GM23338 (cell line): ENCODE measurements at places on chromosomes 2 and 18. TPM values are rescaled to one million over a fixed set of nuclear protein-coding genes. Genes with fewer than 3 reads are reported as not detected.

The NCKAP1 gene
- total RNA-seq, result 157 and 179 TPM in 2 replicates

- no peak for DNase-seq
- no peaks in the 10 kb centered on the region for H3K36me3 ChIP-seq
- no peaks in the 10 kb centered on the region for H3K4me1 ChIP-seq
- no peak overlapping the region for H3K27ac ChIP-seq
Measured at GRCh38 chr2:144924827-144925226, 404.9 kb upstream of the ZEB2 start.

DNA sequence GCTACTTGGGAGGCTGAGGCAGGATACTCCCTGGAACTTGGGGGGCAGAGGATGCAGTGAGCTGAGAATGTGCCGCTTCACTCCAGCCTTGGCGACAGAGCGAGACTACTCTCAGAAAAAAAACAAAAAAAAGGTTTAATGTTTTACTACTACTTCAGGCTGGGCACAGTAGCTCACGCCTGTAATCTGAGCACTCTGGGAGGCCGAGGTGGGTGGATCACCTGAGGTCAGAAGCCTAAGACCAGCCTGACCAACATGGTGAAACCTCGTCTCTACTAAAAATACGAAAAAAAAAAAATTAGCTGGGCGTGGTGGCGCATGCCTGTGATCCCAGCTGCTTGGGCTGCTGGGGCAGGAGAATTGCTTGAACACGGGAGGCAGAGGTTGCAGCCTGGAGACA is 75.7 kb upstream of the ATIC start:
- H3K36me3 ChIP-seq, result no peaks in the 10 kb centered on the region
- no peak for DNase-seq
- H3K27me3 ChIP-seq, result no peaks in the 10 kb centered on the region
- no peaks in the 10 kb centered on the region for H3K4me1 ChIP-seq

- H3K36me3 ChIP-seq, result no peaks in the 10 kb centered on the region
- H3K27ac ChIP-seq, result no peak overlapping the region
- no peak overlapping the region for H3K4me3 ChIP-seq
- DNase-seq, result no peak
Measured at GRCh38 chr2:232319803-232320442, 58.6 kb upstream of the ALPP start.

The DOK6 gene
- total RNA-seq, result 0.35 and 0.42 TPM in 2 replicates

DNA sequence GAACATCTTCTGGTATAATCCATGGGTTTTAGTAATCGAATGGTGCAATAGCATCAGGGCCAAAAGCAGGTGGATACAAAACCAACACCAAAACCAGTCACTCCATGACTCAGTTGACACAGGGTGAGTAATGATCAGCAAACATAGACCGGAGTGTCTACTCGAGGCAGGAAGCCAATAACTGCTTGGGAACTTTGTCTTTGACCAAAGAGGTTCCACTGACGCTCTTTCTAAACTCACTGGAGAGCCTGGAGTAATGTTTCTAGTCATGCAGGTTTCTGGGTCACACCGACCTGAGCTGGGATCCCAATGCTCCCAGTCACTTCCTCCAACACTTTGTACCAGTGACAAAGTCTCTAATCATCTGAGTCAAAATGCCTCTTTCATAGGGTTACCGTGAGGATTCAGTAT is 30.9 kb downstream of the MREG start:
- H3K4me3 ChIP-seq, result no peak overlapping the region
- H3K27me3 ChIP-seq, result no peaks in the 10 kb centered on the region

- no peaks in the 10 kb centered on the region for H3K4me1 ChIP-seq
- no peak for DNase-seq
- peaks cover 14% of the 10 kb centered on the region; the same call in 1 of the 2 replicates for H3K36me3 ChIP-seq
- H3K27ac ChIP-seq, result no peak overlapping the region
- no peaks in the 10 kb centered on the region for H3K27me3 ChIP-seq
Measured at GRCh38 chr2:36277881-36278523, 77.6 kb upstream of the CRIM1 start.

The ARL6IP6 gene
- 43.5 and 65.4 TPM in 2 replicates for total RNA-seq

The NT5C1B gene
- total RNA-seq, result not detected in 2 replicates

The CYP27C1 gene
- total RNA-seq, result 2.9 and 3.0 TPM in 2 replicates

GRCh38 chr2:16328521-16329190 is 337.0 kb downstream of the CYRIA start:
- no peak for DNase-seq
- H3K4me1 ChIP-seq, result peaks cover 30% of the 10 kb centered on the region
- no peaks in the 10 kb centered on the region for H3K36me3 ChIP-seq
- no peak overlapping the region for H3K4me3 ChIP-seq
- peaks cover 8% of the 10 kb centered on the region; the same call in 1 of the 2 replicates for H3K27me3 ChIP-seq
- H3K27ac ChIP-seq, result no peak overlapping the region

The NCKAP5 gene
- 0.31 and 0.73 TPM in 2 replicates for total RNA-seq

GRCh38 chr2:200814276-200814815 is 2.6 kb downstream of the BZW1 start:
- peaks cover 62% of the 10 kb centered on the region for H3K36me3 ChIP-seq
- H3K27me3 ChIP-seq, result no peaks in the 10 kb centered on the region
- no peak for DNase-seq
- no peak overlapping the region for H3K4me3 ChIP-seq
- peaks cover 18% of the 10 kb centered on the region for H3K4me1 ChIP-seq

GRCh38 chr2:15273452-15273851 is 287.7 kb downstream of the NBAS start:
- no peaks in the 10 kb centered on the region for H3K27me3 ChIP-seq
- H3K36me3 ChIP-seq, result no peaks in the 10 kb centered on the region
- no peaks in the 10 kb centered on the region for H3K4me1 ChIP-seq
- H3K27ac ChIP-seq, result no peak overlapping the region
- DNase-seq, result no peak

- DNase-seq, result no peak
- H3K4me3 ChIP-seq, result no peak overlapping the region
- H3K27me3 ChIP-seq, result no peaks in the 10 kb centered on the region
- no peaks in the 10 kb centered on the region for H3K36me3 ChIP-seq
- peaks cover 5% of the 10 kb centered on the region; the same call in 1 of the 2 replicates for H3K4me1 ChIP-seq
Measured at GRCh38 chr2:27708666-27709065, 45.0 kb downstream of the SLC4A1AP start.

DNA sequence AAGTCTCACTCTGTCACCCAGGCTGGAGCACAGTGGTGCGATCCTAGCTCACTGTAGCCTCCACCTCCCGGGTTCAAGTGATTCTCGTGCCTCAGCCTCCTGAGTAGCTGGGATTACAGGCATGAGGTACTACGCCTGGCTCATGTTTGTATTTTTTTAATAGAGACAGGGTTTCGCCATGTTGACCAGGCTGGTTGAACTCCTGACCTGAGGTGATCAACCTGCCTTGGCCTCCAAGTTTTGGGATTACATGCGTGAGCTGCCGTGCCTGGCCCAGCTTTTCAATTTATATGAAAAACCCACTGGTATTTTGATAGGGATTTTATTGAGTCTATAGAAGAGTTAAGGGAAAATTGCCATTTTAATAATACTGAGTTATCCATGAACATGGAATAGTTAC is 63.3 kb downstream of the XRCC5 start:
- H3K27ac ChIP-seq, result no peak overlapping the region
- peaks cover 34% of the 10 kb centered on the region; the same call in 1 of the 2 replicates for H3K36me3 ChIP-seq
- DNase-seq, result no peak
- H3K4me1 ChIP-seq, result no peaks in the 10 kb centered on the region
- H3K4me3 ChIP-seq, result no peak overlapping the region

DNA sequence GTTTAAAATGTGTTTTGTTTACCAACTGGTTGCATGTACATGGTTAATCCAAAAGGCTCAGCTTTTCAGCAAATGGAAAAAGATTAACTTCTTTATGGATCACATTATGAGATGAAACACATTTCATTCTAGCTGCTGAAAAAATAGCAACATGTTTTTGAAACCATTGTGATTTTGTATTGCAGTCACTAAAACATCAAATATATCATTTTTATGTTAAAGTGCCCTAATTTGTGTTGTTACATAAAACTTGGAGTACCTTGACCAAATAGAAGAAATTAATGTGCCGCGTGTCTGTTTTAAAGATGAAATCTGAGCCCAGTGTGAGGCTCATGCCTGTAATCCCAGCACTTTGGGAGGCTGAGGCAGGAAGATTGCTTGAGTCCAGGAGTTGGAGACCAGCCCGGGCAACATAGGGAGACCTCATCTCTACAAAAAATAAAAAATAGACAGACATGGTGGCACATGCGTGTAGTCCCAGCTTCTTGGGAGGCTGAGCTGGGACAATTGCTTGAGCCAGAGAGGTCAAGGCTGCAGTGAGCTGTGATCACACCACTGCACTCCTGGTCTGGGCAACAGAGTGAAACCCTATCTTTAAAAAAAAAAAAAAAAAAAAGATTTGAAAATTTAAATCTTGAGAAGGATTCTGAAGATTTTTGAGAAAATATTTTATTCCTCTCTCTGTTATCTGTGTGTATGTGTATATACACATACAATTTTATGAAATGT is 96.6 kb downstream of the FMNL2 start:
- no peak overlapping the region for H3K4me3 ChIP-seq
- H3K36me3 ChIP-seq, result no peaks in the 10 kb centered on the region
- DNase-seq, result no peak
- peaks cover 66% of the 10 kb centered on the region for H3K4me1 ChIP-seq
- H3K27ac ChIP-seq, result no peak overlapping the region

GRCh38 chr2:102061286-102061699 is 69.5 kb downstream of the IL1R2 start:
- no peaks in the 10 kb centered on the region for H3K4me1 ChIP-seq
- H3K4me3 ChIP-seq, result no peak overlapping the region
- H3K36me3 ChIP-seq, result no peaks in the 10 kb centered on the region
- no peak overlapping the region for H3K27ac ChIP-seq

DNA sequence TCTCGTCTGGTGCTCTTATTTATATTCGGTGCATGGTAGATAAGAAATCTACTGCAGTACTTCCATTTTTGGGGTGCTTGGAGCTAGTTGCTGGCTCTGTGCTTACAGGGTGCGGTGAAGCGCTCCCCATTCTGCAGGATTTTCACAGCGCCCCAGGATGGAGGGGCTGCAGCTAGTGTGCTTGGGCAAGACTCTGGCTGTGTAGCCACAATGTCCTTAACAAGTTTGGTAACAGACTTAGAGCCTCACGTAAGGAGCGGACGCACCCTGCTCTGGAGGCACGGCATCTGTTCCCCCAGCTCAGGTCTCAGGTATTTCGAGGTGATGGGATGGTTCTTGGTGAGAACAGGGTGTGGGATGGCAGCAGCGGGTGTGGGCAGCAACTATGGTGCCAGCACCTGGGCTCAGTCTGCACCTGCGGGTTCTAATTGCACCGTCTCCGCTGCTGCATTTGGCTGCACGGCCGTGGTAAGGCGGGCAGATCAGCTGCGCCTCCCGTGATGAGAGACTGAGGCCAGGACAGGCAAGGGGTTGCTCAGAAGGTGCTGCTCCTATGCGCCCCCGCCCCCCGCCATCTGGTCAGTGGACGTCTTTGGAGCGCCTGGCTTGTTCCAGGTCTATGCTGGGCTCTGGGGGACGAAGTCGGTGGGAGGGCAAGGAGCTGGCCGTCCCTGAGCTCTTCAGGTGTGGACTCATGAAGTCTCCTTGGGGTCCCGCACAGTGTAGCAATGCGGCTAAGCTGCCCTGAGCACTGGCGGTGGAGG is 20.1 kb upstream of the ALLC start:
- H3K36me3 ChIP-seq, result no peaks in the 10 kb centered on the region
- DNase-seq, result no peak
- no peaks in the 10 kb centered on the region for H3K4me1 ChIP-seq
- no peaks in the 10 kb centered on the region for H3K27me3 ChIP-seq
- H3K4me3 ChIP-seq, result no peak overlapping the region

The CCBE1 gene
- 2.1 and 3.5 TPM in 2 replicates for total RNA-seq

DNA sequence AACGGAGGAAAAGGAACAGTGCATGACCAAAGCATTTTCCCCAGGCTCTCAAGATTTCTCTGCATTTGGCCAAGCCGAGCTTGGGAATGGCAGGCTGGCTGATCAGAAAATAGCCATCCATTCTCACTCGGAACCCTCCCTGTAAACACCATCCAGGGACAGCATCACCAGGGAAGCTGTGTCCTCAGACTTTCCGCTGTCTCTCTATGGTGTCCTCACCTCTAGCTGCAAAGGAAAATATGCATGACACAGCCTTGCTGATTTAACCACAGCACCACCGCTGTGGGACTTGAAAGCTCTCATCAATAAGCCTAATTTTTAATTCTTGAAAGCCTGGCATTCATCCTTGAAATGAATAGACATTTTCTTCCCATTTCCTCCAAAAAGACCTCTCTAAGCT is 311.7 kb downstream of the EIPR1 start:
- no peaks in the 10 kb centered on the region for H3K36me3 ChIP-seq
- no peak overlapping the region for H3K27ac ChIP-seq
- no peak for DNase-seq
- no peaks in the 10 kb centered on the region for H3K4me1 ChIP-seq
- H3K27me3 ChIP-seq, result no peaks in the 10 kb centered on the region

- no peak overlapping the region for H3K27ac ChIP-seq
- H3K4me1 ChIP-seq, result peaks cover 20% of the 10 kb centered on the region
- H3K36me3 ChIP-seq, result 0 out of 2 replicates have a peak, but pooled peaks cover 3% of the 10 kb centered on the region
- H3K4me3 ChIP-seq, result no peak overlapping the region
Measured at GRCh38 chr2:229870903-229871656, 50.7 kb downstream of the TRIP12 start.

DNA sequence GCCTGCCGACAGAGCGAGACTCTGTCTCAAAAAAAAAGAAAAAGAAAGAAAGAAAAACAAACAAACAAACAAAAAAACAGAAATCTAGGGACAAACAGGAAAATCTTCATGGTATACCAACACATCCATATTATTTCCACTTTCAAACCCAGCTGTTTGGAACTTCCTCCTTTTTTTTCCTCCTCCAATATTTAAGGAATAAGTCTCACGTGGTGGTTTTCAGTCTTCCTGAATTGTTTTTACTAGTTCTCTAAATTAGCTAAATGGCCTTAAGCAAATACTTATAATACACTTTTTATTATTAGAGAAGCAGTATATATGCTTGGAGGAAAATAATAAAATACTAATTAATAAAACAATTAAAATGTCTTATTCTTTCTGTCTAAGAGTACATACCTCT is 48.7 kb upstream of the GLS start:
- no peak overlapping the region for H3K27ac ChIP-seq
- H3K4me3 ChIP-seq, result no peak overlapping the region
- DNase-seq, result no peak
- H3K27me3 ChIP-seq, result no peaks in the 10 kb centered on the region

The MAL gene
- total RNA-seq, result 0.24 and 2.6 TPM in 2 replicates

- no peak overlapping the region for H3K27ac ChIP-seq
- H3K36me3 ChIP-seq, result no peaks in the 10 kb centered on the region
- no peaks in the 10 kb centered on the region for H3K27me3 ChIP-seq
- no peak for DNase-seq
- no peak overlapping the region for H3K4me3 ChIP-seq
Measured at GRCh38 chr2:112625474-112626114, 20.1 kb upstream of the SLC20A1 start.

DNA sequence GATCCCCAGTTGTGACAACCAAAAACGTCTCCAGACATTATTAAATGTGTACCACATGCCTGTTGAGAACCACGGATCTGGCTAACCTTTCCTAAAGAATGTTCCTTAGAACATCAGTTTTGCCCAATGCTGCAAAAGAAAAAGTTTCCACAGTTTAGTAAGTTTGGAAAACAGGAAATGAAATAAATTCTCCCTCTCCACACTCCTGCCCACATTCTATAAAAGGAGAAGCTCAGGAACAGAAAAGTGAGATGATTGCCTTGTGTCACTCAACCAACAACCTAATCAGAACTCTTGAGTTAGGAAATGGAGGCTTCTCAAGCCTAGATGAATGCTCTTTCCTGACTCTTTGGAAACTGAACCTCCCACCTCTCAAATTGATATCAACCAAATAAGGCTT is 56.1 kb upstream of the NFE2L2 start:
- H3K4me3 ChIP-seq, result no peak overlapping the region
- no peak overlapping the region for H3K27ac ChIP-seq
- DNase-seq, result no peak
- no peaks in the 10 kb centered on the region for H3K36me3 ChIP-seq

- H3K27me3 ChIP-seq, result no peaks in the 10 kb centered on the region
- no peak overlapping the region for H3K27ac ChIP-seq
- DNase-seq, result no peak
- no peak overlapping the region for H3K4me3 ChIP-seq
- H3K4me1 ChIP-seq, result no peaks in the 10 kb centered on the region
Measured at GRCh38 chr2:67346718-67347407, 50.3 kb upstream of the ETAA1 start.
